B cell (primary cell): ENCODE measurements at places on chromosomes 13 and 19. TPM values are rescaled to one million over a fixed set of nuclear protein-coding genes. Genes with fewer than 3 reads are reported as not detected.

The FXYD1 gene
- total RNA-seq, result 3.8 and 4.7 TPM in 2 replicates

The CYP4F8 gene
- not detected in 2 replicates for total RNA-seq

The MIR17HG gene
- total RNA-seq, result 16.4 and 17.1 TPM in 2 replicates

GRCh38 chr13:75639454-75639853 lies 3.3 kb downstream of the LMO7 start:
- no peaks in the 10 kb centered on the region for H3K27me3 ChIP-seq
- no peaks in the 10 kb centered on the region for H3K36me3 ChIP-seq
- H3K27ac ChIP-seq, result no peak overlapping the region
- DNase-seq, result no peak
- peaks cover 14% of the 10 kb centered on the region for H3K4me1 ChIP-seq

DNA sequence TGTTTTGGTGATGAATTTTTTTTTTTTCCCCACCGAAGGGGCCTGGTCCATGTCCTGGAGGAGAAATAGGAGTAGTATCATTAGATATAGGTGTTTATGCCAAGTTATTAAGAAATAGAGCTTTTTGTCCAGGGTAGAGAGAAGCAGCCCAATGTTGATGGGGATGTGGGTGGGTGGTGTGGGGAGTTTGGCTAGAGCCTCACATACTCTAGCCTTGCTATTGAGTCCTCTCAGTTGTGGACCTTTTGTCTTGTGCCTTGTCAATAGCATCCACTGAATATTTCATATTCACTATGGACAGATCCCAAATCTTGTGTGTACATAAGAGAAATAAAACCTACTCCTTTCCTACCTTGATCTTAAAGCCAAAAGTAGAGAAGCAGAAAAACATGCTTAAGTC lies 134.0 kb downstream of the LMO7 start:
- no peak for DNase-seq
- H3K27ac ChIP-seq, result no peak overlapping the region
- no peaks in the 10 kb centered on the region for H3K36me3 ChIP-seq
- H3K4me3 ChIP-seq, result no peak overlapping the region

DNA sequence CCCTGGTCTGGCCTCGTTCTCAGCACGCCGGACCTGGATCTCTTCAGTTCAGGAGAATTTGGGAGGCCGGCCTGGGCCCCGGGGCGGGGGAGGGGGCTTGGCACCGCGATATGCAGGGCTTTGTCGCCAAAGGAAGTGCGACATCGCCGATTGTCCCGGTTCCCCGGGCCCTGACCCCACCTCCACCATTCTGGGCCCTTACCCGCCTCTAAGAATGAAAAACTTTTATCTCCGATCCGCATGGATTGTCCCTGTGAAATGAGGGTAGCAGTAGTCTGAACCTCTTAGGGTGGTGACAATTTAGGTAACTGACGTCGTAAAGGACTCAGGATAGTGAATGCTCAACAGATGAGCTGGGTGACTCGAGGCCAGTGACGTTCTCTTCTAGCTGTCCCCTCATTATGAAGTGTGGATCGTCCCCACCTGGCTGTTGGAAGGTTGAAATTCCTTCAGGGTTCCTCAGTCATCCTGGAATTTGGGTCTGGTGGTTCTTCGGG lies 650 bp downstream of the DDA1 start:
- peak overlapping the region; percentile 53 for H3K27ac ChIP-seq
- H3K27me3 ChIP-seq, result no peaks in the 10 kb centered on the region
- DNase-seq, result no peak

- H3K27me3 ChIP-seq, result no peaks in the 10 kb centered on the region
- DNase-seq, result no peak
- H3K4me3 ChIP-seq, result no peak overlapping the region
- H3K4me1 ChIP-seq, result peaks cover 24% of the 10 kb centered on the region
- H3K27ac ChIP-seq, result no peak overlapping the region
Measured at GRCh38 chr19:16721051-16721450, 1.4 kb downstream of the NWD1 start.

- no peak overlapping the region for H3K27ac ChIP-seq
- peak; percentile 22 for DNase-seq
- H3K36me3 ChIP-seq, result no peaks in the 10 kb centered on the region
- no peaks in the 10 kb centered on the region for H3K27me3 ChIP-seq
- H3K4me3 ChIP-seq, result no peak overlapping the region
Measured at GRCh38 chr19:22882797-22883196, 50.7 kb downstream of the ZNF723 start.

- no peak overlapping the region for H3K27ac ChIP-seq
- no peak overlapping the region for H3K4me3 ChIP-seq
- no peaks in the 10 kb centered on the region for H3K36me3 ChIP-seq
- no peak for DNase-seq
- peaks cover 4% of the 10 kb centered on the region for H3K27me3 ChIP-seq
- no peaks in the 10 kb centered on the region for H3K4me1 ChIP-seq
Measured at GRCh38 chr13:51237887-51238286, 15.7 kb downstream of the FAM124A start.

- peak; percentile 77 for DNase-seq
- peak overlapping the region; percentile 63 for H3K4me3 ChIP-seq
- H3K36me3 ChIP-seq, result no peaks in the 10 kb centered on the region
- H3K27me3 ChIP-seq, result no peaks in the 10 kb centered on the region
- H3K4me1 ChIP-seq, result peaks cover 14% of the 10 kb centered on the region
Measured at GRCh38 chr19:48858984-48859710, 9.3 kb downstream of the PLEKHA4 start.

GRCh38 chr13:35474496-35475211 lies 1.8 kb downstream of the MAB21L1 start:
- H3K4me3 ChIP-seq, result no peak overlapping the region
- H3K27ac ChIP-seq, result no peak overlapping the region
- peaks cover 64% of the 10 kb centered on the region for H3K4me1 ChIP-seq
- peaks cover 88% of the 10 kb centered on the region for H3K27me3 ChIP-seq
